ENCODE measurements at places on chromosomes 2 and 18.

GRCh38 chr2:46765045-46765444 lies 150.6 kb downstream of the MCFD2 start:
- DNase-seq: no peak

GRCh38 chr18:7681298-7681697 lies 114.2 kb downstream of the PTPRM start:
- DNase-seq: no peak

DNA sequence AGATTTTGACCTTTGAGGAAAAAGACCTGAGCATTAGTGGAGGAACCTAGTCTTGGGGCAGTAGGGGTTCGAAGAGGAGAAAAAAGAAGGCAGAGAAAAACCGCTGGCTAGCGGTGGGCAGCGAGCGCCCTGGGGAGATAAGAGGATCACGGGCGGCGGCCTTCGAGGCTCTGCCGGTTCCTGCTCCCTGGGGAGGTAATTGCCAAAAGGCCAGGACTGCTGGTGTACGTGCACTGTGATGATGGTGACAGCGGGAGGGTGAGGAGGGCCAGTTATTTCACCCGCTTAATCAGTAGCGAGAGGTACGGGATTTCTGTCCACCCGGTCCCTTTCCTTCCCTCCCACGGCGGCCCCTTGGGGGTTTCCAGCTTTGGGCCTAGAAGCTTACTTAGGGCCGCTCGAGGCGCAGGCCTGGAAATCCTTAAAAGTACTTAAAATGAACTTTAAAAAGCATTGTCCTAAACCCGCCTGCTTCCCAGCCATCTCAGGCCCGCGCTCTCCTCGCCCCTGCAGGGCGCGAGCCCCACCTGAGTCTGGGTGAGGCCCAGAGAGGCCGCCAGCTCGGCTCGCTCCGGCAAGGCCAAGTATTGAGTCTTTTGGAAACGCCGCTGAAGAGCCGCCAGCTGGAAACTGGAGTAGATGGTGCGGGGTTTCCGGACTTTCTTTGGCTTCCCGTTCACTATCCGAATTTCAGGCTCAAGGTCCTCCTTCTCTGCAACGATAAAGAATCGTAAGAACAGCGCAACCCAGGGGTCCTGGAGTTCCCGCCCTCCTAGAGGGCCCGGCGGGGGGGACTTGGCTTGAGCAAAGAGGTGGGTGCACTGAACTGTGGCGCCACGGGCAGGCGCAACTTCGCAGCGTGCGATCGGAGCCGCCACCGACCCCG lies 1.5 kb downstream of the DLX2 start:
- no peak for DNase-seq

DNA sequence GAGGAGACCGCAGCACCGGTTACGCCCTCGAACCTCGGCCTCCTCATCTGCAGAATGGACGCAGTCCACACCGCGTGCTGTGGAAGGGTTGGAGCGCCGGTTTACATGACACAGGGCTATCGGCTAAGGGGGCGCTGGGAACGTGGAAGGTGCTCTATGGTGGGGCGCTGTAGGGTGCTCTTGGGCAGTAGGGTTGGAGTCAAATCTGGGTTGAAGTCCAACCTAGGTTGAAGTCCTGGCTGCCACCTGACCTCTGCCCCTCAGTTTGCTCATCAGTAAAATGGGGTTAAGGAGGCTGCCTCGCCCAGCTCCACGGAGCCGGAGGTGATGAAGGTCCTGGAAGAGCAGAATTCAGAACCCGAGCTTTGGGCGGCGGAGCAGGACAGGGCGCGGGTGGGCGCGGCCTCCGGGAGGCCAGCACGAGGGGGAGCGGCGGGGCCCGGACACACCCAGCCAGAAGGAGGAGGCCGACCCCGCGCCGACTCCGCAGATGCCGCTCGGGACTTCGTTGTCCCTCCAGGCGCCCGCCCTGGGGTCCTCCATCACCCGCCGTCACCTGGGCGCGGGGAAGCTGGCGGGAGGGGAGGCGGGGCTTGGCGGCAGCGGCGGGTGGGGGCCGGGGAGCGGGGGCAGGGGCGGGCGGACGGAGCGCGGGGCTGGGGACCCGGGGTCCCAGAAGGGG lies 558 bp upstream of the GAREM2 start:
- no peak for DNase-seq

DNA sequence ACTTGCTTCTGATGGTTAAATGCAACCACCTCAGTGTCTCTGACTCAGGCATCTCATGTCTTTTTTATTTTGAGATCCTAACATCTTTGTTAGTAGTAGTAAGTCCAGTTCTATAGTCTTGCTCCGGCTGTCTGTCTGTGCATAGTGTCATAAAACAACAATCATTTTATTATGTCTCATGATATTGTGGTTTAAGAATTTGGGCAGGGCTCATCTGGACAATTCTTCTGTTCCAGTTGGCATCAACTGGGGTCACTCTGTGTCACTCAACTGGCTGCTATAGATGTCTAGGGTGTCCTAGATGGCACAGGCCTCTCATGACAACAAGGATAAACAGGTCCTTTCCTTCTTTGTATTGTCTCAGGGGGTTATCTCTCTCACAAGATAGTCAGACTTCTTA lies 299.6 kb upstream of the ZNF521 start:
- DNase-seq: no peak

GRCh38 chr2:98085649-98086048 lies 1.3 kb upstream of the VWA3B start:
- no peak for DNase-seq

- no peak for DNase-seq
Measured at GRCh38 chr2:105887256-105887655, 142.5 kb downstream of the NCK2 start.

- no peak for DNase-seq
Measured at GRCh38 chr2:167783261-167784083, 463.9 kb downstream of the STK39 start.

DNA sequence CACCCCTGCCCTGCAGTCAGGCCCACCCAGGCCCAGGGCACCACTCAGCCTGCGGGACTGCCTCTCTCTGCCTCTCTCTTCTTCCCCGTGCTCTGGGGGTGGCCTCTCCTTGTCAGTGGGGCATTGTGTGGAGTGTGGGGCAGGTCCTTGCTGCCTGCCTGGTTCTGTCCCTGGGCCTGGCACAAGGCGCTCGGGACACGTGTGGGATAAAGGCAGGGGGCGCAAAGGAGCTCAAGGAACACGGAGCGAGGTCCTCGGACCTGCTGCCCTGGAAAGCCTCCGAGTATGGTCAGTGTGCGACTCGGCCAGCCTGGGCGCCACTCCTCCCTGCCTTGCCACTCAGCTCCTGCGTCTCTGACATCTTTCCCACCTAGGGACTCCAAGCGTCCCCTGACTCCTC lies 262.2 kb downstream of the HDAC4 start:
- no peak for DNase-seq

DNA sequence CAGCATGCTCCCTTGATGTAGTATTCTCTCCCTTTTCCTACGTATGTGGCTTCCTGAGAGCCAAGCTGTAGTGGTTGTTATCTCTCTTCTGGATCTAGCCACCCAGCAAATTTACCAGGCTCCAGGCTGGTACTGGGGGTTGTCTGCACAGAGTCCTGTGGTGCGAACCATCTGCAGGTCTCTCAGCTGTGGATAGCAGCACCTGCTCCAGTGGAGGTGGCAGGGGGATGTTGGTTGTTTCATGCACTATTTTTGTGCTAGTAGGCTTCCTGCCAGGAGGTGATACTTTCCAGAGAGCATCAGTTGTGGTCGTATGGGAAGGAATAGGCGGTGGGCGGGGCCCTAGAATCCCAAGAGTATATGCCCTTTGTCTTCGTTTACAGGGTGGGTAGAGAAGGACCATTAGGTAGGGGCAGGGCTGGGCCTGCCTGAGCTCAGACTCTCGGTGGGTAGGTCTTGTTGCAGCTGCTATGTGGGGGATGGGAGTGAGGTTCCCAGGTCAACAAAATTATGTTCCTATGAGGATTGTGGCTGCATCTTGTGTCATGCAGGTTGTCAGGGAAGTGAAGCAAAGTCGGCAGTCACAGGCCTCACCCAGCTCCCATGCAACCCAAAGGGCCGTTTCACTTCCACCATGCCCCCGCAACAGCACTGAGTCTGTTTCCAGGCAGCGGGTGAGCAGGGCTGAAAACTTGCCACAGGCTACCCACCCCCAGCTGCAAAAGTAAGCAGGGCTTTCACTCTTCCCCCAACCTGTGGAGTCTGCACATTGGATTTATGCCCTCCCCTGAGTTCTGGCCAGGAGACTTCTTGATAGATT lies 1139.5 kb downstream of the BCL11A start:
- no peak for DNase-seq
